ENCODE measurements at places on chromosomes 16 and 17. TPM values are rescaled to one million over a fixed set of nuclear protein-coding genes. Genes with fewer than 3 reads are reported as not detected.

Gene NPIPA3
- 0.28 TPM for total RNA-seq

Gene ZC3H18
- total RNA-seq, result 17.3 TPM

Gene ABCC6
- total RNA-seq, result 0.47 TPM

Gene NPIPB2
- 1.0 TPM for total RNA-seq

Gene ASGR2
- total RNA-seq, result not detected

Gene CDK5RAP3
- 48.0 TPM for total RNA-seq

Gene HOXB9
- 0.47 TPM for total RNA-seq

Gene PRDM7
- total RNA-seq, result not detected

Gene TMEM114
- total RNA-seq, result not detected

Gene C17orf100
- total RNA-seq, result 0.85 TPM

Gene SMIM22
- total RNA-seq, result not detected

Gene SRSF1
- 415 TPM for total RNA-seq

Gene SGCA
- total RNA-seq, result not detected

Gene PRAC1
- total RNA-seq, result not detected

Gene SPOP
- total RNA-seq, result 144 TPM

Gene TMEM220
- 1.5 TPM for total RNA-seq

Gene HOXB8
- 4.1 TPM for total RNA-seq

Gene TEKT3
- not detected for total RNA-seq

Gene GNG13
- total RNA-seq, result not detected

Gene SOX15
- total RNA-seq, result 0.14 TPM

Gene SNX20
- total RNA-seq, result 0.70 TPM

Gene HOXB4
- total RNA-seq, result 3.2 TPM

Gene MEOX1
- total RNA-seq, result 0.05 TPM

Gene PIPOX
- total RNA-seq, result 3.1 TPM

Gene ADAD2
- not detected for total RNA-seq

Gene KCNH6
- total RNA-seq, result 0.05 TPM

Gene SPNS3
- 0.34 TPM for total RNA-seq

Gene CLDN9
- not detected for total RNA-seq

Gene KRTAP3-1
- not detected for total RNA-seq

Gene PEMT
- 24.7 TPM for total RNA-seq

Gene CHST6
- total RNA-seq, result 1.9 TPM

Gene KCNG4
- total RNA-seq, result not detected

Gene SALL1
- total RNA-seq, result 0.05 TPM

Gene TMEM94
- 70.6 TPM for total RNA-seq

Gene ABCC1
- total RNA-seq, result 35.7 TPM

Gene FBXL19
- total RNA-seq, result 26.7 TPM

Gene PRSS8
- total RNA-seq, result not detected

Gene PTX4
- not detected for total RNA-seq

Gene GUCY2D
- not detected for total RNA-seq

Gene VMO1
- 0.51 TPM for total RNA-seq

Gene CBFA2T3
- total RNA-seq, result 0.14 TPM

Gene NHERF1
- total RNA-seq, result 10.4 TPM

Gene CACNA1G
- total RNA-seq, result not detected

Gene CFAP20
- total RNA-seq, result 82.7 TPM

Gene CTF1
- 0.17 TPM for total RNA-seq

Gene CDH15
- total RNA-seq, result not detected

Gene LSM12
- 32.0 TPM for total RNA-seq

Measured in dermis blood vessel endothelial cell (primary cell).